Pancreas (tissue), 10 donors: ENCODE measurements at places on chromosomes 6 and 20. TPM values are rescaled to one million over a fixed set of nuclear protein-coding genes. Genes with fewer than 3 reads are reported as not detected.

The KCNQ2 gene
- total RNA-seq, result 1.5 TPM

DNA sequence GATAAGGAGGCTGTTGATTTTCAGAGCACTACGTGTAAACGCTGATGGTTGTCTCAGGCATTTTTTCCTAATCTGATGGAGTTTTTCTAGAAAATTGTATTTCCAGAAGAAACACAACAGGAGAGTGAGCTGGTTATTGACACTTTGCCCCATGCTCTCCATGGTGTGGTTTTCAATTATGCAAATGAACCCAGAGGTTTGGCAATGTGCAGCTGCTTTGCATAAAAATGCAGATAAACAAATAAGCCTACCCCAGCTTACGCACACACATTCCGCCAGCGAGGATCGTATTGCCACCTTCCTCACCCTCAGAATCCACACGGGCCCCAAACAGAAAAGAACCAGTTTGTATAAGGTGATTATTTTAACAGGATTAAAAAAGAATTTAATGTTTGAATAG lies 45.1 kb upstream of the FRMD1 start:
- no peak for DNase-seq

The GSTA3 gene
- not detected for total RNA-seq

GRCh38 chr6:32980488-32981038 lies 12.2 kb downstream of the BRD2 start:
- no peak for DNase-seq

DNA sequence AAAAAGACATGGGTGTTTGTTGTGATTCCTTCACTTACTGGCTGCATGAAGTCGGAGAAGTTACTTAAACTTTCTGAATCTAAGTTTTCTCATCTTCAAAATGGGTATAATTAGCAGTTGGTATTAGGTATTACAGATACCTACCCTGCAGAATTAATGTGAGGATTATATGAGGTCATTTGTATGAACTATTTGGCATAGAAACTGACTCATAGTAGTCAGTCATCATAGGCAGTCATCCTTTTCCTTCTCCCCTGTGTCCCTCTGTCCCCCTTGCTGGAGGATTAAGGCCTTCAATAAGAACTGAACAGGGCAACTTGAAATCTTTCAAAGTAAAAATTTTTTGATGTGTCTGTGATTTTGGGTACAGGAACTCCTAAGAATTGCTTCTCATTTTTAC lies 26.3 kb downstream of the RALGAPB start:
- no peak for DNase-seq

- DNase-seq, result no peak
Measured at GRCh38 chr6:111802015-111802414, 71.2 kb downstream of the FYN start.

The WFDC12 gene
- total RNA-seq, result not detected

The GRM1 gene
- total RNA-seq, result 0.04 TPM
